ENCODE measurements at places on chromosomes 3 and 15.

DNA sequence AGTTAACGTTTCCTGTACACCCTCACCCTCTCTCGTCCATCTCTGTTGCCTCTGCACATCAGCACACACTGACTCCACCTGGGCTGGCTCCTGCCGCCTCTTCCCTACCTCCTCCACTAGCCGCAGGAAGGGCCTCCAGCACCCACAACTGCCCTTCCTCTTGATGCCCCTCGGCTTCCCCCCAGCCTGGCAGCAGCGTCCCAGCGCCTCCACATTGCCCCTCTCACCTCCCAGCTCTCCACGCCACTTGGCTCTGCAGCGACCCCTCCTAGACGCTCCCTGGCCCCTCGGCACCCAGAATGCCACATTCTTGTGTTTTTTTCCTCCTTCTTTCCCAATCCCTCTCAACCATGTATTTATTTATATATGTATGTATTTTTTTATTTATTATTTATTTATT lies 73.6 kb downstream of the ST8SIA2 start:
- no peak for DNase-seq

DNA sequence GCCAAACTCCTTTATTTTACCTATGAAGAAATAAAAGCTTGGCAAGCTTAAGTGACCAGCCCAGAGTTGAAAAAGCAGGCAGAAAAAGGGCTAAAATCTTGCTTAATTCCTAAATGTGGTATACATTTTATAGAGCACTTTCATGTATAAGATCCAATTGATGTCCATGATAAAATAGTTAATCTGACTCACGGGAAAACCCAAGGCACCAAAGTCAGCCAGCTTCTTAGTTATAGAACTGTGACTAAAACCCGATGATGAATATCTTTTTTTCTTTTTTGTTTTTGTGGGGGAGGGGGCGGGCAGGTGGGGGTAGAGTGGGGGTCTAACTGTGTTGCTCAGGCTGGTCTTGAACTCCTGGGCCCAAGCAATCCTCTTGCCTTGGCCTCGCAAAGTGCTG lies 71.4 kb downstream of the PEAK1 start:
- DNase-seq, result no peak

GRCh38 chr3:185693985-185694653 lies 108.0 kb downstream of the SENP2 start:
- no peak for DNase-seq

- peak; percentile 13 for DNase-seq
Observed at GRCh38 chr3:9196020-9196419, 53.4 kb downstream of the SRGAP3 start.

DNA sequence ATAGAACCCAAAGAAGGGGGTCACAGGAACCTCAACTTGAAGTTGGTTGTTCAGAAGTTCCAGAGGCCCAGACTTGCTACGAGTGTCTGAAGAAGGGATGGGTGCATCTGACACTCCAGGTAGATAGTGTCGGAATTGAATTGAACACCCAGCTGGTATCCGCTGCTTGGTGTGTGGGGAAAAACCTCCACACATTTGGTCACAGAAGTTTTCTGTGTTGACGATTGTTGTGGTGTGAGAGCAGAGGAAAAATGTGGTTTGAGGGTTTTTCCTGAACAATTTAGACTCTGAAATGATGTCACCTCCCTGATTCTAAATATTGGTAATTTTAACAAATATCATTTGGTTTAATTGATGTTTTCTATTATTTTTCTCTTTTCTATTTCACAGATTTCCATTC lies 218.8 kb upstream of the CTNNB1 start:
- DNase-seq, result no peak

GRCh38 chr15:85414495-85414894 lies 34.1 kb downstream of the AKAP13 start:
- no peak for DNase-seq

DNA sequence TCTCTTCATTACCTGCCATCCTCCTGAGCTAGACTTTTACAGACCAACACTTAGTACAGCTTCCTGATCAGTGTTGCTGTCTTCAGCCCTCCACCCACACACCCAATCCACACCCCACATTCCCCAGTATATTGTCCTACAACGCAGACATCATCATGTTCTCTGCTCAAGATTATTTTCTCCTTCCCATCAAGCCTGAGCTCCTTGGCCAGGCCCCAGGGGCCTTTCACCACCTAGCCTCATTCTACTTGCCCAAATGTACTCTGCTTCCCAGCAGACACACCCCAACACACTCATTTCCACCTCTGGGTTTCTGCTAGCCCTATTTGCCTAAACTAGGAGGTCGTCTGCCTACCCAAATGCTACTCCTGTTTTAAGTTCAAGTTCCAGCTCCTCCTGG lies 37.0 kb downstream of the DAPK2 start:
- no peak for DNase-seq

GRCh38 chr3:64922213-64922612 lies 234.4 kb upstream of the ADAMTS9 start:
- DNase-seq, result no peak

DNA sequence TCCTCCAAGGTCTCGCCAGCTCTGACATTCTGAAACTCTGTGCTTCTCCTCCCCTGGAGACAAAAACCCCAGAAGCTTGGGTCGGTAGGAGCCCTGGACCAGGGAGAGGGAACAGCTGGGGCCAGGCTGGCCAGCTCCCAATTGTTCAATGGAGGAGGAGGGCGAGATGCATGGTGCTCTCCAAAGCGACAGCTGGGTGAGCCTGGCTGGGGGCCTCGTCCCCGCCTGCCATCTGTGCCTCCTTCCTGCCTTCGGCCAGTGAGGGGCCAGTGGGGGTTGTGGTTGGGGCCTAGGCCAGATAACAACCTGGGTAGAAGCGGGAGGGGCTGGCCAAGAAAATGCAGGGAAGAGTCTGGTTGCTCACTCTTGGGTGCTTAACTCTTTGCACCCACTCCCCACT lies 79.4 kb downstream of the CORO2B start:
- no peak for DNase-seq

- no peak for DNase-seq
Observed at GRCh38 chr3:117553461-117553860, 843.9 kb downstream of the TUSC7 start.

DNA sequence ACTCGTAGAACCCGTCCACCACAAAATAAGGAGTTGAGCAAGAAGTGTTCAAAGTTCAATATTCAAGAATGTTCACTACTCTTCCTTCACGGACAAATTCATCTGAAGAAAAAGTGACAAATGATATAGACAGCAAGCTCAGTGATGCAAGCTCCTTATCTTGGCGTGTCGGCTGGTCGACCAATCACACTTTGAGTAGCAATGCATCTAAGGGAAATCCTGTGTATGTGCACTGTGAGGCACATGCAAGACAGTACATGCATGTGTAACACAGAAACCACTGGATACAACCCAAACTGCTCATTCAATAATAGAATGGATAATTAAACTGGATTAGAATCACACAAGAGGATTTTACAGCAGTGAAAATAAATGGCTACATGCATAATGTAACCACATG lies 64.4 kb upstream of the CSPG5 start:
- no peak for DNase-seq

DNA sequence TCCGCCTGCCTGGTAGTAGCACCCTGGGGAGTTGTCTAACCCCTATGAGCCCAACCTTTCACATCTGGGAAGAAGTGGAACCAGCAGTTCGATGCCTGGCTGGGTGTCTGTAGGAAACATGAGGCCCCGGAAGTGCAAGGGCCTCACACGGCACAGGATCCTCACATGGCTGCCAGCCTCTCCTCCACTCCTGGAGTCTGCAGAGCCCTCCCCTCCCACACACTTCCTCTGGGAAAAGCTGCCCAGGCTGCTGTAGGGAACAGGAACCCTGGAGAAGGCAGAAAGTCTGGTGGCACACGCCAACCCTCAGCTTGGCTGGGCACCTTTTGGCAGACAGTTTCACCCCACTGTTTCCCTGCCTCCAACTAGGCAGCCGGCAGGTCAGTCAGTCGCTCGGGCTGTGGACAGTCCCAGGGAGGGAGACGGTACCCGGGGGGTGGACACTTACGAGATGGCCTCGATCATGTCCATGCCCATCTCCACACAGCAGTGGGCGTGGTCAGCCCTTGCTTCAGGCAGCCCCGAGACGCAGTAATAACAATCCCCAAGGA lies 118.4 kb downstream of the ADCY5 start:
- no peak for DNase-seq

- DNase-seq, result no peak
Observed at GRCh38 chr3:123340336-123340735, 108.6 kb downstream of the ADCY5 start.

DNA sequence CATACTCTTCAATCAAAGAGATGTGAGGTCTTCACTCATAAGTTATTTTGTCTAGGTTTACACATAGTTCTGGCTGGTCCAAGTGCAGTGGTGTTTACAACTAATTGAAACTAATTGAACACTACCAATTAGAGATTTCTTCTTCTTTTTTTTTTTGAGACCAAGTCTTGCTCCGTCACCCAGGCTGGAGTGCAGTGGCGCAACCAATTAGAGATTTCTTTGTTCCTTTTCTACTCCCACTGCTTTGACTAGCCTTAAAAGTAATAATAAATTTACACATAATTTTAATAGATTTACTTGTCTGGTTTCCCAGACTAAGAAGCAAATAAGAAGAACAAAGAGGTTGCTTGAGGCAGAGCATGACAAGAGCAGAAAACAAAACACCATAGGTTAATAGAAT lies 6.7 kb upstream of the DENND6A start:
- no peak for DNase-seq

- DNase-seq, result no peak
Observed at GRCh38 chr3:100069472-100069871, 44.8 kb downstream of the FILIP1L start.

DNA sequence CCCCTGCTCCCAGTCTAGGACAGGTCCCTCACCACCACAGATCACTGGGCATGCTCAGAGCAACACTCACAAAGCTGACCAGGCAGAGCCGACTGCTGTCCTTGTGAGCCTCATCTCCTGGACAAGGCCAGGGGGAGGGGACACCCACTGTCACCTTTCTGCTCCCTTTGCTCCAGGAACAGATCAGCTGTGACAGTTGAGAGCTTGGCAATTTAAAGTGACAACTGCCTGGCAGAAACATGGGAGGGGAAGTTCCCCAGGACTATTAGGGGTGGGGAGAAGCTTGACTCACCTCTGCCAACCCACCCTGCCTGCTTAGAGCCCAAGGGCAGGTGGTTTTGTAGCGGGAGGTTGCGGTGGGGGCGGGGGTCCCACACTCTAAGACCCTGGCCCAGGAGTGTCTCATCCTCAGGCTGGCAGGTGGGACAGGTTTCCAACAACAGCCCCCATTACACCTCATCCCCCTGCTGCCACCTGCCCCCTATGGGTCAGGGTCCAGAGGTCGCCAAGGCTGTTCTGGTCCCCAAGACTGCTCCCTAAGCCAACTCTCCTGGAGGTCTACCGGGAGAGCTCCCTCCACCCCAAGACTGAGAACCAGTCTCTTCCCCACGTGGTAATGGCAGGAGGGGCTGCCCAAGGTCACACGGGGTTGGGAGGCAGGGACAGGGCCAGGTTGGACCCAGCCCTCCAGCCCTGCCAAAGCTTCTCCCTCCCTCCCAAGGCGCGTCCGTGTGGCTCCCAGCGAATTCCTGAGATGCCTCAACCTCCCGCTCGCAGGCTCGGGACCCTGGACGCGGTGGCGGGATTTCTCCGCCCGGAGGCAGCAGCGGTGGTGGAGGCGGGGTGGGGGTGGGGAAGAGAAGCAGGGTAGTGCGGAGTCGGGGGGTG lies 80.4 kb downstream of the IQSEC1 start:
- DNase-seq, result no peak

GRCh38 chr3:169458752-169459151 lies 204.8 kb downstream of the MECOM start:
- DNase-seq, result no peak

DNA sequence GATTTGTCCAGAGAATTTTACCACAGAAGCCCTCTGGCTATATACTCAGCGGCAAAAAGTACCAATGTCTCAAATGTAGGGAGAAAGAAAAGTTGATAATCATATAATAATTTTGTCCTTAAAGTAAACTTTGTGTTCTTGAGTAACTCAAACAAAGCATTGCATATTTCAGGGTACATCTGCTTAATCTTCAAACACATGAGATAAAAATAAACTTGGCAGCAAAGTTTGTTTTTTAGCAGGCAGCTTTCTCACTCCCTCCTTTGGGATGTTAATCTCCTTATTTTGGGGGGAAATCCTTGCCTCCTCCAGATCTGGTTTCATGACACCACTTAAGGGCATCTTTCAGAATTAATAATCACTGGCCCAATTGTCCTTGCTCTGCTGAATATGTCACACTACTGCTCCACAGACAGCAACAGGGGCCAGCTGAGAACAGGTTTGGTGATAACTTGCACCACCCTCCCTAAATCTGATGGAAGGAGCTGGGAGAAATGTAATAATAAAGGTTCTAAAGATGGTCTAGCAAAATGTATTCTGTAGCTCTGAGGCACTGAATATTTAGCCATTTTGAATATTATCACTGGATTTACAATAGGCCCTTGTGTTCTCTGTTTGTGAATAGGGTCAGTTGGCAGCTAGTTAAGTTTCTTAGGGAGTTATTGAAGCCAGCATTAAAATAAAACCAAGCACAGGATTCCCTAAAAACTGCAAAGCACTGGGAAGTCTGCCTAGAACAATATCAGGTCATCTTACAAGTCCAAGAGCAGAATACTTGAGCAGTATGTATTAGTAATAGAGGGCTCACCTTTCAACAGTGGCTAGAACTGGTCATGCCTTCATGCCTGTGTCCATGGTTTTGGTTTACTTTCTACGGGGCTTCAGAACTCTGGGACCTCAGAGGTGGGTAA lies 79.2 kb downstream of the EFL1 start:
- no peak for DNase-seq

DNA sequence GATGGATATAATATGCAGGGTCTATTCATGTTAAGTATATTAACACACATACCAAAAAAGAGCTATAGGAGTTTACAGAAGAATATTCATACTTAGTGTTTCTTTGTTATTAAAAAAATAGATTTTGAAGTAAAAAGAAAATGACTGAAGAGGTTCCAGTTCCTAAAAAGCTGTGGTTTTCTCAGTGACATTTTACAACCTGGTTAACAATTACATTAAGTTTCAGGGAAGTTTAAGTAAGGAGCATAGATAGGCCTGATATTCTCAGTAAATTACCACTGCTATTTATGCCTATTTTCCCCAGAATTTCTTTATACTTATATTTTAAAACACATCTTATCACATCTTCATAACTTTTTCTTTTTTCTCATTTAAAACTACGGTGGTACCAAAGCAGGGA lies 43.6 kb upstream of the SPTSSB start:
- no peak for DNase-seq

DNA sequence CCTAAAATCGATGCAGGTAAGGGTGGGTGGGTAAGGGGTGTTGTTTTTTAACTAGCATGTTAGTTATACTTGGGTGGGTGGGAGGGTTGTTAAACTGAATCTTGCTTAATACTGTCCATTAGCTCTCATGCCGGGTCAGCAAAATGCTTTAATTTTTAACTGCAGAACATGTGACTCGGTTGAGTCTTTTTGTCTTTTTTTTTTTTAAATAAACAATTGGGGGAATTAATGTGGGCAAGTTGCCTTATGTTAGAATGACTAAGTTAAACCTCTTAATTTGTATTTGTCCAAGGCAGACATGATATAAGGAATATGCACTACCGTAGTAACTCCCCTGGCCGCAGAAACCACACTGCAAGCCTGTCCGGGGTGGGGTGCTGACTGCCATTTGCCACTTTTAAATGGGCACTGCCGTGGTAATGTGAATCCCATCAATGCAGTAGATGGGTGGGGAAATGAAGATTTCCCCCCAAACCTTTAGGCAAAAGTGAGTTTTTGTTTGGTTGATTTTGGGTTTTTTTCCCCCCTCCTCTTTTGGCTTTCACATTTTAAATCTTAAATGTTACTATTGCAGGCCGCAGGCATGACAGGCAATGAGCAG lies 54.3 kb upstream of the CCR4 start:
- DNase-seq, result no peak

- DNase-seq, result no peak
Observed at GRCh38 chr15:60406513-60407414, 9.0 kb upstream of the ANXA2 start.

All from iPS DF 6.9 (cell line).